Stimulated activated CD8-positive, alpha-beta memory T cell treated with anti-CD3 and anti-CD28 coated beads, Interleukin-4, amount 100 ng/mL, for 24 hours (primary cell): ENCODE measurements at places on chromosomes 7 and 10.

DNA sequence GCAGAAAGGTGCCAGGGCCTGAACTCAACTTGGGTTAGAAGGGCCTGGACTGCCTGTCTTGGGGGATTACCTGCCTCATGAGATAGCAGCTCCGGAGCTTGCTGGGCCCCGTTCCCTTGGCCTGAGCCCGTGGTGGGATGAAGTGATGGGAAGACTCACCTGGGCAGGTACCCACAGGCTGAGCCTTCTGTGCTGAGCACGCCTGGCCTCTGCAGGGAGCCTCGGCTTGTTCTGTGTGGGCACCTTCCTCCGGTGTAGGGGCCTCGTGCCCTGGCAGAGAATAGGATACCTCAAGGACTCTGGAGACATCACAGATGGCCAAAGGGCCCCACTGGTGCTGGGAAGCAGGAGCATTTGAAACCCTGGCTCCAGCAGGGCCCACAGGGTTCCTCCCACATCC, 4.5 kb downstream of the ZNF467 start:
- DNase-seq = no peak

DNA sequence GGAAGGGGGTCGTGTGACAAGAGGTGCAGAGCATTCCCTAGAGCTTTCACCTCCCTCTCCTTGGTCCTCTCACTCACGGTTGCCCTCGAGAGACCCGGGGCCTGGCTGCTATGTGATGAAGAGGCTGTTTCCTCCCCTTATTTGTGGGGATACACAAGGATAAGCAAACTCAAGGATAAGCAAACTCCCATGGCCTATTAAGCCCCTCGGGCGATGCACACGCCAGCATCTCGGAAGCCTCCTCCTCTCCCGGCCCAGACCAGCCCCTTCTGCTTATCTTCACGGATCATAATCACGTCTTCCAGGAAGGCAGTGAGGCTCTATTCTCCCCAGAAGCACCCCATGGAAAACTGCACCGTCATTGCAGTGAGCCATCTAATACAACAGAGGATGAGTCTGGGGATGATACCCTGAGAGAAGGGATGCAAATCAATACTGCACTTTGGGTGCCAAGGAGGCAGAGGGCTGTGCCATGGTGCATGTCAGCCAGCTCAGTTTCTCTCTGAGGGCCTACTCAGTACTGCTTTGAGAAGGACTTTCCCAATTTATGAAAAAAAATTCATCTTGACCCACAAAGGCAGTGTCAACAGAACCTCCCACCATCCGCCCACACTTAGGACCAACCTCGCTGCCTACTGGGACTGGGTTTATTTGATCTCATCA, 22.2 kb downstream of the TMEM273 start:
- no peak for DNase-seq

GRCh38 chr10:126080879-126081411, 184.6 kb downstream of the FANK1 start:
- no peak for DNase-seq

- DNase-seq = no peak
Measured at GRCh38 chr10:96638696-96639095, 51.9 kb upstream of the TM9SF3 start.

DNA sequence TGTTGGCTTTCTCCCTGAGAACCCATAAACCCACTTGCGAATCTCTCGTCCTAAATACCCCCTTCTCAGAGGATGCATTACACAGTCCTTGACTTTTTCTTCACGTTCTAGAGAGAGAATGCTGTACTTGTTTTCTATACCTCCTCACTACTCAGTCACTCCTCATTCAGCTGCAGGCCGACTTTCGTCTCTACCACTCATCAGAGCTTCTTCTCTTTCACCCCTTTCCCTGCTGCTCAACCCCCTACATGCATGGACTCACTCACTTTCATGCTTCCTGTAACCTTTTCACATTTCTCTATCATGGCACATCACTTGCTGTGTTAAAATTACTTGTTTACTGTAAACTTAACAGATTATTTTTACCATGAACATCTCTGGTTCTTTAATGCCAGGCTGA, 19.8 kb downstream of the MDFIC start:
- DNase-seq = no peak

DNA sequence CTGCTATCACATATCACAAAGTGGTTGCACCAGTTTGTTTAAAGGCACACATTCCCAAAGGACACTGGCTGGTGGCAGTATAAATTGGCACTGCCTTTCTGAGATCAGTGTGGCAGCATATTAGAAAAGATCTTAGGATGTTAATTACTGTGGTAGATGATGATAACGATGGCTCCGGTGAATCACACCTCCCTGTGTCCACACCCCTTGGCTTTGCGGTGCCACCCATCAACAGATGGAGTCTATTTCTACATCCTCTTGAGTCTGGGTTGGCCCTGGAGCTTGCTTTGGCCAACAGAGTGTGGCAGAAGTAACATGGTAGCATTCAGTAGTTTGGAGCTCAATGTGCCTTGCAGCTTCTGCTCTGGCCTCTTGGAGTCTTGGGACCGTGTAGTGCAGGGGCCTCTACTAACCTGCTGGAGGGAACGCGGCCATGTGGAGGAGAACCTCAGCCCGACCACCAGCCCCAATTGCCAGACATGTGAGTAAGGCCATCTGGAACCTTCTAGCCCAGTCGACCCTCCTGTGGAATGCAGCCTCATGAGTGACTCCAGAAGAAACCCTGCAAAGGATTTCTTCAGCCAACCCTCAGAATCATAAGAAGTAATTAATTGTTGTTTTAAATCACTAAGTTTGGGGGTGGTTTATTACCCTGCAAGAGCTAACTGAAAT, 27.2 kb upstream of the PLEKHA1 start:
- DNase-seq = no peak

- peak; percentile 38 for DNase-seq
Measured at GRCh38 chr7:2209146-2209960, 23.4 kb downstream of the MAD1L1 start.
